ENCODE measurements at places on chromosomes 1 and 21.

DNA sequence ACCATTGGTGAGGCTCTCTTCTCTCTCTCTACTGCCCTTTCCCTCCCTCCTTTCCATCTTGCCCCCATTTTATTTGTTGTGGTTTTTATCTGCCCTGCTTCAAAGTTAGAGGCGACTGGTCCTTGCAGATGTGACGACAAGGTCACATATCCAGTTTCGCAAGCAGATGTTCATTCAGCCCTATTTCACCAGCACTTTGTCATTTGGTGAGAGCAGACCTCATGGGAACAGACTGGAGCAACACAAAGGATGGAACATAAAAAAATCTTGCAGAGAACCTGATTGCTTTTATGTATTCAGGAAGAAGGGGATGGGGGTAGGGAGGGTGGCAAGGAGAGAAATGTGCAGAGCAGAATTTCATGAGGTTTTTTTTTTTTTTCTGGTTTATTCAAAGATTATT is 84.3 kb downstream of the ELAVL4 start:
- DNase-seq = no peak

GRCh38 chr21:34129901-34130715 is 56.7 kb downstream of the MRPS6 start:
- DNase-seq = no peak

DNA sequence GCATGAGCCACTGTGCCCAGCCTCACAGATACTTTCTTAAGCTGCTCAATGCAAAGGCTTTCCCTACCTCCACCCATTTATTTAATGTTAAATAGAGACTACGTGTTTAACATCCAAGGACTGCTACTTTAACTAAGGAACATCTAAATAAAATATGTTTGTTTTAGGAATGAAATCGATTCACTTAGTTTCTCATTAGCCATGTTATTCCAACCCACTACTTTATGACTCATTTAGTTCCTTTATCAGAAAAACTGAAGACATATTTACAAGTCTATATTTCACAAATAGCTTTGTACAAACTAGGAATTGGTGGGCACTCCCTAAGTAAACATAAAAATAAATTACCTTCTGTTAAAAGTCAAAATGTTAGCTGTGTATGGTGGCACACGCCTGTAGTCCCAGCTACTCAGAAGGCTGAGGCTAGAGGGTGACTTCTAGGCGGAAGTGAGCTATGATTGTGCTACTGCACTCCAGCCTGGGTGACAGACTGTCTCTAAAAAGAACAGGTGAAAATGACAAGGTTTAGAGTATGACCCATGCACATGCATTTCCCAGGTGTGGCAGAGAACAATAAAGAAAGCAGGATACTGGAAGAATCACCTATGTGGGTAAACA is 39.9 kb upstream of the AK4 start:
- no peak for DNase-seq

GRCh38 chr1:230122366-230123279 is 55.6 kb downstream of the GALNT2 start:
- no peak for DNase-seq

- no peak for DNase-seq
Measured at GRCh38 chr1:165169028-165169427, 187.5 kb downstream of the LMX1A start.

- DNase-seq = peak; percentile 46
Measured at GRCh38 chr1:160607011-160607671, 27.8 kb upstream of the CD84 start.

DNA sequence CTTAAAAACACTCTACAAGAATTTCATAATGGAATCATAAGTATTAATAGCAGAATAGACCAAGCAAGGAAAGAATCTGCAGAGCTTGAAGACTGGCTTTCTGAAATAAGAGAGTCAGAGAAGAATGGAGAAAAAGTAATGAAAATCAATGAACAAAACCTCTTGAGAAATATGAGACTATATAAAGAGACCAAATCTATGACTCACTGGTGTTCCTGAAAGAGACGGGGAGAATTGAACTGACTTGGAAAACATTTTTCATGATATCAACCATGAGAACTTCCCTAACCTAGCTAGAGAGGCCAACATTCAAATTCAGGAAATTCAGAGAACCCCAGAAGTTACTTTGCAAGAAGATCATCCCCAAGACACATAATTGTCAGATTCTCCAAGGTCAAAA is 85.6 kb downstream of the GDAP2 start:
- no peak for DNase-seq

GRCh38 chr1:200343874-200344273 is 66.0 kb downstream of the ZNF281 start:
- DNase-seq = no peak

DNA sequence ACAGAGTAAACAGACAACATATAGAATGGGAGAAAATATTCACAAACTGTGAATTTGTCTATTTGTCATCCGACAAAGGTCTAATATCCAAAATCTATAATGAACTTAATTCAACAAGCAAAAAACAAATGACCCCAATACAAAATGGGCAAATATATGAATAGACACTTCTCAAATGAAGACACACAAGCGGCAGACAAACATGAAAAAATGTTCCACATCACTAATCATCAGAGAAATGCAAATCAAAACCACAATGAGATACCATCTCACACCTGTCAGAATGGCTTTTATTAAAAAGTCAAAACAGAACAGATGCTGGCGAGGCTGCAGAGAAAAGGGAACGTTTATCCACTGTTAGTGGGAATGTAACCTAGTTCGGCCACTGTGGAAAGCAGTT is 72.7 kb downstream of the SMYD3 start:
- no peak for DNase-seq

GRCh38 chr1:36656838-36657237 is 174.1 kb upstream of the CSF3R start:
- DNase-seq = no peak

DNA sequence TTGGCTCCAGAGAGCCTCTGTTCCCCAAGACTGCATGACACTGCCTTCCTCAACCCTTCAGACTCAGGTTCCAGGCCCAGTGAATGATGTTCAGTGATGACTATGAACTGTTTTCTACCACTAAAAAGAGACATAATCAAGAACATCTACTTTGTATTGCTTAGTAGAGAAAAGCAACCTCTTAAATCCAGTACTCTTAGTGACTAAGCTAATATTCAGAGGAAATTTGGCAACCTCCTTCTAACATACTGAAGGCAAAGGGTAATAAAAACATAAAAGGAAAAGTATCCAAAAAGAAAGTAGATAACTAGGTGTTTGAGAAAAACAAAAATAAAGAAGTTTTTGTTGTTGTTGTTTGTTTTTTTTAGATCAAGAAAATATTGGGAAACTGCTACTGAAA is 153.3 kb upstream of the RUNX1 start:
- no peak for DNase-seq

- DNase-seq = no peak
Measured at GRCh38 chr1:66211521-66211920, 322.4 kb upstream of the SGIP1 start.

DNA sequence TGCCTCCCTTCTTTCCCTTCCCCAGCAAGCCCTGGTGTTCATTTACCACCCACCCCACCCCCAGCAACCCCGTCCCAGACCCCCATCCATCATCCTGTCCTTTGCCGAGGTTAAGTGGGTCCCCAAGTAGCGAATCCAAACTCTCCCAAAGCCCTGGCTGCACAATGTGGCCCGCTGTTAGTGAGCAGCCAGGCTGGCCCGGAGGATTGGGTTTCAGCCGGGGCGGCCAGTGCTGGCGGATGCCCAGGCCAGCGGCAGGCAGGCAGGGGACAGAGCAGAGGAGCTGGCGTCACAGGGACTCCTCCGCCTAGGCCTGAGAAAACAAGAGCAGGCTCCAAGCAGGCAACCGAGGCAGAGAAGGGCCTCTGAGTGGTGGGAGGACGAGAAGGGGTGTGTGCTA is 61.4 kb downstream of the EPHB2 start:
- DNase-seq = no peak

DNA sequence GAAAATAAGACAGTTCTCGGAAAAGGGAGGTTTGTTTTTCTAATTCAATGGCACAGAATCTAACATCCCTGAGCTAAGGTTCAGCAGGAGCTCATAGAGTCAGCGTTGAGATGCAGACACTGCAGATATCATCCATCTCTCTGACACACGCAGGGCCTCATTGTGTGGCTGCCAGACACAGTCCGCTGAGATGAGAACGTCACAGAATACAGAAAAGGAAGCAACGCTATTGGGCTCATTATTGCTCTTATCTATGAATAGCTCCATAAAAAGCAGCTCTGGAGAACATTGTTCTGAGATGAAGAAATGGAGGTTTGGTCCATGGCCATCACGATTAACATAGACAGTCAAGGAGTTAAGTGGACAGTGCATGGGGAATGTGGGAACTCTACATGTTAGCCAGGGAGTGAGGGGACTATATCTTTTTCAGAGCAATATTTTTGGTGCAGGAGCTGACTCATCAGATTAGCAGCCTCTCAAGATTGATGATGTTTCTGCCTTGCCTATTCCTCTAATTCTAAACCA is 771.6 kb upstream of the CXADR start:
- no peak for DNase-seq

DNA sequence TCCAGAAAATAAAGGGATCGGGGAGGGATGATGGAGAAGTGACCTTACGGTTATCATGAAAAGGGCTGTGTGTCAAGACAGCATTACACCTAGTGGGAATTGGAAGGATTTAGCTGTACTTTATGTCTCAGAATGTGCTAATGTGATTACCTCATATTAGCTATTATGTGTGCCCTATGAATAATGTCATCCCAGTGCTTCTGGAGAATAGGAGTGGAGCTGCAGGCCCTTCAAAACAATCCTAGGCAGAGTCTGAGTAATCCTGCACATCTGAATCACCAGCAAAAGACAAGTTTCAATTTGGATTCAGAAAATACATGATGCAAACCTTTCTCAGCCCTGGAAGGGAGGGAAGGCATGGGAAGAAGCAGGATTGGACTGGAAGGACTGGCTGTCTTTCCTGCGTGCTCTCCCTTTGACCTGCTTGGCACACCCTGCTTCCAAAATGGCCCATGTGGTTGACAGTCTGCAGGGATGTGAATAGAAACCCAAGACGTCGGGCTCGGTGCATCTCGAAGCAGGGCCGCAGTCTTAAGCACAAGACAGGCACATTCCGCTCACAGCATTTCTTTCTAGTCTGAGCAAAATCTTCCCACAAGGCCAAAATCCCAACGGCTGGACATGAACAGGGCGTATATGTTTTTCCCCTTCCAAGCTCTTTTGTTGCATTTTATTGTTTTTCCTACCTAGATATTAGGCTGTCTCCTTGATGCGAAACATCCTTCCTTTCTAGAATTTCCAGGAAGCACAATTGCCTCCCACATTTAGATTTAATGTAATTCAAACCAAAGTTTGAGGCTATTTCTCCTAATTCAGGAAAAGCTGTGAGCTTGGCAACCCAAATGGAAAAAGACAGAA is 54.3 kb upstream of the TARBP1 start:
- DNase-seq = no peak

GRCh38 chr1:212232090-212232489 is 53.1 kb upstream of the PPP2R5A start:
- DNase-seq = no peak

DNA sequence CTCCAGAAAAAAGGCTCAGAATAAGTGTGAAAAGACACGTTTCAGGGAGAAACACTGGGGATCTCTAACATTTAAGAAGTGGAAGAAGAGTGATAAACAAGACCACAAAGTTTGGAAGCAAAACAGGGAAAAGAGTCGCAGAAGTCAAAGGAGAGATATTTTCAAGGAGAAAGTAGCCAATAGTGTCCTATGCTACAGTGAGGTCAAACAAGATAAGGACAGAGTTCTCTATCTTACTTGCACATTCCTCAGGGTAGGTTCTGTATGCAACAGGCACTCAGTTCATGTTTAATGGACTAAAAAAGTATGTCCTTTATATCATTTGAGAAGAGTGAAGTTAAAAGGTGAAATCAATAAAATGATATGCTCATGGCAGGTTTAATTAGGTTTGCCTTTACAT is 13.8 kb upstream of the EDEM3 start:
- DNase-seq = no peak

DNA sequence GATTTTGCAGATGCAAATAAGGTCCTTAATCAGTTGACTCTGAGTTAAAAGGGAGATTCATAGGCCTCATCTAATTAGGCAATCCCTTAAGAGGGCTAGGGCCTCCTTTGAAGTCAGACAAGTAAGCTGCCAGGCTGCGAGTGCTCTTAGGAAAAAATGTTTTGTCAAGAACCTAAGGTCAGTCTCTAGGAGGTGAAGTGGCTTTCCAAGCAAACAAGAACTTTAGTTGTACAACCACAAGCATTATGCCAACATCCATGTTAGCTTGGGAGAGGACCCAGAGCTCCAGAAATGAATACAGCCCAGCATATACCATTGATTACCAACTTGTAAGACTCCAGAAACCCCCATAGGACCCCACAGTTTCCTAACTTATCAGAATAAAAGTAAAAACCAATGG is 1366.2 kb downstream of the PLA2G4A start:
- no peak for DNase-seq

- no peak for DNase-seq
Measured at GRCh38 chr1:17618558-17619247, 79.2 kb downstream of the ARHGEF10L start.

GRCh38 chr1:202264300-202264699 is 70.7 kb downstream of the LGR6 start:
- DNase-seq = no peak

GRCh38 chr1:20470194-20470593 is 15.8 kb downstream of the CAMK2N1 start:
- no peak for DNase-seq

- no peak for DNase-seq
Measured at GRCh38 chr1:12015001-12015491, 4.3 kb upstream of the MIIP start.

DNA sequence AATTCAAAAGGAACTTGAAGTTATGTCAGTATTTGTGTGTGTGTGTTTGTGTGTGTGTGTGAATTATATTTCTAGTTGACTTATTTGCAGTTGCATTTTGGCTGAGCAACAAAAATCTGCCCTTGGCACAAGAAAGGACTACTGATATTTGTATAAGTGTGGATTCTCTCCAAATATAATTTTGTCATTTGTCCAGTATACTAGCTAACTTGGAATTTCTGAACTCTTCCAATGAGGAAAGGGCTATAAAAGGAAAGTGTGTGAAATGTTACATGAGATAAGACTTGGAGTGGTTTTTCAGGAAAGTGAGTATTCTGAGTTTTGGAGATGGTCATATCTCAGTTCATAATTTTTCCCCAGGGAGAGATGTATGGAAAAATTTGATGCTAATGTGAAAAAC is 1384.1 kb upstream of the B3GALT2 start:
- DNase-seq = no peak

GRCh38 chr1:161440312-161440894 is 64.9 kb upstream of the FCGR2A start:
- no peak for DNase-seq

DNA sequence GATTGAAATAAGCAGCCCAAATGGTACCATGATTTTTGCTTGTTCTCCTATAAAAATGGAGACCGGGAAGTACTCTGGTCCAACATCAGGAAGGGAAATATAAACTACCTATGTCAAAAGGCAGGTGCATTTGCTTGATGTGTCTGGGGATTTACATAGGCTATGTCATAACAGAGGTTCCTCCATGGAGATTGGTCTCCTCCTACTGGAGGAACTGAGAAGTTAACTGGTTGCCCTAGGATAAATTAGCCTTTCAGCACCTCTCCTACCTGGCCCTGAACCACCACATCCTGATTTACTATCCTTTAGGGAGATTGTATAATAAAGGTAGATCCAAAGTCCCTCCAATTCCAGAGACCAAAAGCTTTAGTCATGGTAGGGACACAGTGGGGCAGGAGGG is 1109.3 kb upstream of the B3GALT2 start:
- DNase-seq = no peak

GRCh38 chr1:85867189-85867588 is 159.0 kb upstream of the ZNHIT6 start:
- no peak for DNase-seq

- DNase-seq = no peak
Measured at GRCh38 chr1:118661769-118662320, 326.3 kb downstream of the TBX15 start.

Data from stimulated activated CD4-positive, alpha-beta T cell treated with anti-CD3 and anti-CD28 coated beads, TNF-alpha, amount 100 ng/mL, for 4 hours (primary cell).